NB4 (cell line): ENCODE measurements at places on chromosomes 4 and X.

GRCh38 chrX:42824541-42824940 lies 46.6 kb upstream of the PPP1R2C start:
- no peak for DNase-seq

DNA sequence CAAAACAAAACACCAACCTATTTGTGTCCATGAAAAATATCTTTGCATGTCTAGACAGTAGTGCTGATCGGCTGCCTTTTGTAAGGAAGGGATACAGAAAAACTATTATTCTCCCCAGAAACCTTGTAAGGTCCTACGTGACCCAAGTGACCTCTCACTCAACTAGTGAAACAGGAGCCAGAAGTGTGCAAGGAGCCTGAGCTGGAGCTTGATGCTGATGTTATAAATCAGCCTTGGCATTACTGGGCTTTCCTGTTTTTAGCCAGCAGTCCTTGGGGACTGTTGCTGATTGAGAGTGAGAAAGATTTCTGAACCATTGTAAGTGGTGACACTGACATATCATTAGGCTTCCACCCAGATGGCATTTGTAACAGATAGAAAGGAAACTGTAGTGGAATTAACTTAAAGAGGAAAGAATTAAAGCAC lies 100.8 kb upstream of the LIMCH1 start:
- no peak for DNase-seq

DNA sequence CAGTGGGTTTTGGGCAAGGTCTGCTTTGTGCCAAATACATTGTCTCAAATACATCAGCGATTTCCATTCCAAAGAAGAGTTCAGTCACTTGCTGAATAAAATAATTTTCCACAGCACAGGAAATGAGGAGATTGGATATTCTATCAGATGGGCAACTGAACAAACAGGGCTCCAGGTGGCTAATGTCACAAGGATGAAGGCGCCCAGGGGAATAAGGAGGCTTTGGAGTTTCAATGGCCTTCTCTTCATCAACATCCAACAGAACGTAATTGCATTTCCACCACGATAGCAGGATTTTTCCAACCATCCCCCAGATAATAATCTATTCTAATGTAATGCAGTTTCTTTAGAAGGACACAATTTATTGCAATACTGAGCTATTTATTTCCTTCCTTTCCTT lies 104.7 kb upstream of the KLHL13 start:
- DNase-seq = no peak

DNA sequence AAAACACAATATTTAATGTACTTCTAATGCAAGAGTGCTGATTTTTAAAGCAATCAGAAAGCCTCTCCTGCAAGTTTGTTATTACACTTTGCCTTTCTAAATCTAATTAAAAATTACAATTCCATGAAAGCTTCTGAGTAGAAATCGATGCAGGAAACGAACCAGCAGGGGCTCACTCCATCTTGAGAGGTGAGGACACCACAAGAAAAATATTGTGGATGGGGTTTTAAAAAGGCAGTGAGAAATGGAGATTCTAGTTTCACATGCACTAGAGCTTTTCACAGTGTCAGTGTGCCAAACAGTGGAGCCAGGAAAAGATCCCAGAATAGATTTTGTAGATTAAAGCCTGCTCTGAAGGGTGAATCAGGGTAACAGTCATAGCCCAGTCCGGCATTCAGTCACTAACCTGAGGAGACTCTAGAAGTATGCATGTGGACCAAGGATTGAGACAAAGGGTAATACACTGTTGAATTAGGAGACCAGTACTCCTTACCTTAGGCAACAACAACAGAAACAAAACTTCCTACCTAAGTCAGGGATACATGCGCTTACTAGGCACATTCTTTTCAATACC lies 362.3 kb downstream of the NAF1 start:
- no peak for DNase-seq

DNA sequence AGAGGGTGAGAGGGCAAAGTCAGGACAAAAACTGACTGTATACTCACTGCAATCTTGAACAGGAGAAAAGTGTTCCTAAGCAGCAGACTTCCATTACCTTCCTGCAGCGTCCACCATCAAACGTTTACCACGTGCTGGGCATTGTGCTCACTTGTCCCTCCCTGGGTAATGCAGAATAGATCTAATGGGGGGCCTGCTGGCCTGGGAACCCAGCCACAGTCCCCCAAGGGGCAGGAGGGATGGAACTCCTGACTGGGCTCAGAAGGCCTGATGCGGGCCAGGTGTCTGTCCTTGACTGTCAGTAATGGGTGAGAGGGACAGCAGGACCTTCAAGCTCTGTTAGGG lies 37.6 kb upstream of the FAM156A start:
- no peak for DNase-seq

DNA sequence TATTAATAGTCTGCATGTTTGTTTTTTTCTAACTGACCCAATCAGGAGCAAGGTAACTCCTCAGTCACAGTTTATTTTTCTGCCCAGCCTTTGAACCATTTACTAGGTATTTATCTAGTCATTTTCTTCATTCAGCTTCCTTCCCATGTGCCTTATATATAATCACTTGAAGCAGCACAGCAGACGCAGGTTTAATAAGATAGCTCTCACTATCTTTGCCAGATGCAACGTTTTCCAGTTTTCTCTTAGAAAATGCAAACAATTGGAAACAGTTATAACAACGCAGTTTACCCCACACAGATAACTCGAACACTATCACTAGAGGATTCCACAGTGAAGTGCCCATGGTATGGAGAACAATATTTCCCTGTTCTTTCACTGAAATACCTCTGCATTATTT lies 56.4 kb upstream of the NFKB1 start:
- DNase-seq = no peak

DNA sequence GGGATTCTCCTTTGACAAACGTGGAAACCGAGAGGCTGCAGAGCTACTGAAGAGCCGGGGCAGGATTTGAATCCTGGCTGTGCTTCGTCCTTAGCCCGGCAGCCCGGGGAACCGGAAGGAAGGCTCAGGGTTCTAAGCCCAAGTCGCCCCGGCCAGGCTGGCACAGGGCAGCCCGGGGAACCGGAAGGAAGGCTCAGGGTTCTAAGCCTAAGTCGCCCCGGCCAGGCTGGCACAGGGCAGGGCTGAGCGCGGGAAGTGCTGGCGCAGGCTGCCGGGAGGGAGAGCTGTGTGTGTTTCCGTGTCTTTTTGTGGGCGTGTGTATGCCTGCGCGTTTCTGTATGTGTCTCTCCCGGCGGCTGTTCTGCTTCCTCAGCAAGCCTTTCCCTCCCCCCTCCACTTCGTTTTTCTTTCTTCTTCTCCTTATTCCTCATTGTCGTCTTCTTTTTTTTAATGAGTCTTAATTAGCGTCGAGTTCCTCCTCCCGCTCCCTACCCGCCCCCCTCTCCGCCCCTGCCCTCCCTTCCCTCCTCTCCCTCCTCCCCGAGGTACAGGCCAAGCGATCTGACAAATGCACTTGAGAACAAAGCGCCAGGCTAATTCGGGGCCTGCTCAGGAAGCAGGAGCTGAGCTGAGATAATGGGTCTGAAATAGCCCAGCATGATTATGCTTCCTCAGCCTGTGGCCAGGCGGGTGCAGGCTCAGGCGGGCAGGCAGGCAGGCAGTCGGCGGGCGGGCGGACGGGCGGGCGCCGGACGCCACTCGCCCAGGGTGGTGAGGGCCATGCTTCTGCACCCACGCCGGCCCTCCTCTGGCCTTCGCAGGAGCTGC lies 65.9 kb downstream of the EFNB1 start:
- DNase-seq = peak; percentile 42

- DNase-seq = peak; percentile 31
Observed at GRCh38 chrX:147072747-147073146, 258.2 kb upstream of the CXorf51A start.

DNA sequence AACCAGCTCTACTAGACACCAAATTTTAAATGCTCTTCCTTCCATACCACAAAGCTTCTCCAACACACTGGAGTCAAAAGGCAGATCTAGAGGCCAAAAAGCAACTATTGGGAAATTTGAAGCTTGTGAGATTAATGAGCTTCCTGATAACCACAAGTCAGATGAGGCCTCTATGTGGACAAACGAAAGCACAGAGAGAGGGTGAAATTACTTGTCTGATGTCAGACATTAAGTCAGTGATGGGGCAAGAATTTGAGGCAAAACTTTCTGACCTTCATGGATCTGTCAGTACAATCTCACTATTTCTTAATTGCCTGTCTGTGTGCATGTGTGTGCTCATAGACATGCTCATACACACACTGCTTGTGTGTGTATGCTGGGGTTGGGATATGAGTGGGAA lies 103.6 kb downstream of the GUCY2F start:
- DNase-seq = no peak

DNA sequence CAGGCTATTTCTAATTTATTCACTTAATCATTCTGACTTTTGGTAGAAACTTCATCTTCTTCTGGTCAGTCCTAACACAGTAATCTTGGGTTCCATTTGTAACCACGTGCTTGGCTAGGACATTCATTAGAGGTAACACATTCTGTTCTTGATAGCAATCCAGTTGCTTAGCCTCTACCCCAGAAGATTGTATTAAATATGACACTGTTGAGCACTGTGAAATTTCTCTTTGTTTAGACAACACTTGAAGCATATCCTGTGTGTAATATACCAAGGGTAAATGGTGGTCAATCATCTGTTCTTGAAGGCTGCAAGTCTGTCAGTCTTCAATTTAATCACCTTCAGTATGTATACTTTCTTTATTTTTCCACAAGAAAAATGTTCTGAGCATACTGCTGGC lies 523.0 kb downstream of the ANKRD50 start:
- no peak for DNase-seq

GRCh38 chr4:72569719-72570235 lies 756 bp upstream of the ADAMTS3 start:
- no peak for DNase-seq

- no peak for DNase-seq
Observed at GRCh38 chr4:41471126-41472071, 66.6 kb upstream of the LIMCH1 start.

DNA sequence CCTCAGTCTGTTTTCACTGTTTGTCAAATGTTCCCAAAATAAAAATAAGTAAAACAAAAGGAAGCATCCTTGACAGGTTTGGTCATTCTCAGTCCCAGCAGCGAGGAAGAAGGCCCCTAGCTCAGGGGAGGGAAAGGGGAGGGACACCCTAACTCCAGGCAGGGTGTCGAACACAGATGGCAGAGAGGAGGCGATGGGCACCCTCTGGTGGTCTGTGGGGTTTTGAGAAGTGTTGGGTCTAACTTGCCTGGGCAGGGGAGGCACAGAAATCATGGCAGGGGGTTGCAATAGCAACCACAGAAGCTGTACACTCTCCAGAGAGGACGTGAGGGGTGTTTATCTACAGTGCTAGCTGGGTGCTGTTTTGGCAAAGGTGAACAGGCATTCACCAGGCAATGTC lies 229.8 kb upstream of the SFRP2 start:
- DNase-seq = peak; percentile 11

DNA sequence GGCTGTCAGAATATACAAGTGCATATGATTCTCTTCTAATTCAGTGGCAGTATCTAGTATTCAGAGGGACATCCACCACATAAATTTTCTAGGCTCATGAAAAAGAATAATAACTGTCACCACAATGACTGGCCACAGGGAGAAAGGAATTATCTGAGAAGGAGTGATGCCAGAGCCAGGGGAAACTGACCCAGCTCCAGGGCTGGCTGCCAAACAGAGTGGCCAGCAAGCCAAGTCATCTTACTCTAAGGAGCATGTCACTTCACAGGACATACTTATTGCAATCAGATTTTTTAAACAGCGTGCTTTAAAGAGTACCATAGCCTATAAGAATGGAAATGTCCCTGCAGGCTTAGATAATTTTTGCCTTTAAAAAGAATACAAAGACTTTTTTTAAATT lies 5.8 kb upstream of the SEPTIN11 start:
- no peak for DNase-seq

GRCh38 chr4:170386971-170387370 lies 297.2 kb upstream of the AADAT start:
- no peak for DNase-seq

DNA sequence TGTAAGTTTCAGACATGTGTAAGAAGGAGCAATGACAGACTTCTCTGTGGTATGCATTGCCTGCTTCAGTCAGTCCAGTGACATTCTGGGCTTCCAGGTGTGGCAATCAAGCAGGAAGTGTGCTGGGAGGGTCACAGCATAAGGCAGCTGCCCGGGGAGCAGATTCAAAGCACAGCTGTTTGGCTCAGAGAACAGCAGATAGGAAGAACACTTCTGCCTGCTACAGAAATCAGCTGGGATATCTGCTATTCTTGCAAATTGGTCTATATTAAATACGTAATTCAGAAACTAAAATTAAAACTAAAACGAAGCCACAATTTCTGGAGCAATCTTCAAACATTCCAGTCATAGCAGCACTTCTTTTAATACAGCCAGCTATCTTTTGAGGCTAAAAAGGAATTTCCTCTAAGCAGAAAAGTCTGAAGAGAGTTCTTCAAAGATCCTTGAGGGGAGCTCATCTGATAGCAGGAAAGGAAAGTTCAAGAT lies 47.5 kb upstream of the GALNT7 start:
- peak; percentile 60 for DNase-seq

DNA sequence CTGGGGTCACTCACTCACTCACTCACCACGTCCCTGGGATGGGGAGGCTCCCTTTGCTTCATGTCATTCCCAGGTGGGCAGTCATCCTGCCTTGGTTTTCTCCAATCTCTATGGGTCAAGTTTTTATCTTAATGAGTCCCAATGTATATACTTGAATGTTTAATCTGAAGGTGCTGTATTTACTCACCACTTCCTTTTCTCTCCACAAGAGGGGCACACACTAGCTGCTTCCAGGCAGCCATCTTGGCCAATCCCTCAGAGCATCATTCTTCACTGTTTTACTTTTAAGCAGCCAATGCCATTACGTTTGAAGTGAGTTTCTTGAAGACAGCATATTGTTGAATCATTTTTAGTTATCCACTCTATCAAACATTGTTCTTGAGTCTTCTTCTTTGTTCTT lies 153.4 kb upstream of the ARSJ start:
- peak; percentile 28 for DNase-seq

- DNase-seq = no peak
Observed at GRCh38 chrX:136519069-136519468, 12.9 kb upstream of the VGLL1 start.

GRCh38 chrX:40260146-40260747 lies 162.5 kb upstream of the BCOR start:
- DNase-seq = peak; percentile 61

GRCh38 chr4:39548425-39549067 lies 21.3 kb upstream of the UGDH start:
- DNase-seq = no peak

- no peak for DNase-seq
Observed at GRCh38 chrX:22351966-22352365, 79.3 kb downstream of the CBLL2 start.

DNA sequence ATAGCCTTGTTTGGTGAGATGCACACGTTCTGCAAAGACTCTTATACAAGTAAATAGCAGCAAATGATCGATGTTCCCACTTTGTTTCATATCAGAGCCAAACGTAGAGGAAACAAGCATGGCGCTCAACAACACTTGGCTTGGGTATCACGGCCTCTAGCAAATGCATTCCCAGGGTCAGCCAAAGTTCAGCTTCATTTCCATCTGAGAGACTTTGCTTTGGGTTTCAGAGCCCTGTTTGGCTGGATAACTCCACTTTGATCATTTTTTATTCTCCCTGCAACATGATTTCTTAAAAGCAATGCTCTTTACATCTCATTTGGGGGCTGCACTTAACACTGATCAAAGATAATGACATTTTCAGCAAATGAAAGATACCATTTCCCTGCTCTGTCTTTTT lies 199.2 kb upstream of the FAM9B start:
- no peak for DNase-seq

GRCh38 chrX:104972737-104973136 lies 247.8 kb downstream of the TEX13A start:
- no peak for DNase-seq

GRCh38 chr4:80266902-80267380 lies 477 bp downstream of the FGF5 start:
- peak; percentile 81 for DNase-seq

- DNase-seq = peak; percentile 48
Observed at GRCh38 chr4:15811703-15812337, 33.7 kb downstream of the CD38 start.

- DNase-seq = no peak
Observed at GRCh38 chrX:64169988-64170387, 35.5 kb downstream of the AMER1 start.
